ENCODE measurements at places on chromosomes 1 and 21. TPM values are rescaled to one million over a fixed set of nuclear protein-coding genes. Genes with fewer than 3 reads are reported as not detected.

The ALX3 gene
- not detected for total RNA-seq

- DNase-seq = no peak
These were observed 97.6 kb upstream of the CD34 start for GRCh38 chr1:208008534-208008933.

GRCh38 chr1:220430586-220430985 lies 97.3 kb upstream of the MARK1 start:
- no peak for DNase-seq

- DNase-seq = no peak
These were observed 27.0 kb downstream of the TBX15 start for GRCh38 chr1:118961156-118961555.

DNA sequence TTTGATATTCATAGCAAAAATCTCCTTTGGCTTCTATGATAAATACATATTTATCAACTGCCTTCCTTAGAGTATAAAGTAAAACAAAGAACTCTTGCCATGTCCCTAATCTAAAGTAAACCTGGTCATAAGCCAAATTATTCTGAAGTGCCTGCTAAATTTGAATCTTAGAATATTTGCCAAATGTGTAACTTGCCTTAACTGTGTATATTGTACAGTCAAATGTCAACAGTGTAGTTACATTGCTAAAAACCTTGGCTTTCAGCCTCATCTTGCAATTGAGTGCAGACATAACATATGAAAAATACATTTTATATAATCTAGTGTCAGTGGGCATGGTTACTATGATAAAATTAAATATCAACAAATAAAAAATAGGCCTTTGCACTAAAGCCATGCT lies 583.4 kb upstream of the ADAMTS5 start:
- DNase-seq = no peak

- DNase-seq = no peak
These were observed 595 bp upstream of the DDR2 start for GRCh38 chr1:162631546-162632191.

All from neural crest cell (in vitro differentiated cells).